ENCODE measurements at places on chromosomes 11 and 22.

- DNase-seq = no peak
Observed at GRCh38 chr11:118609380-118610224, 2.2 kb downstream of the PHLDB1 start.

DNA sequence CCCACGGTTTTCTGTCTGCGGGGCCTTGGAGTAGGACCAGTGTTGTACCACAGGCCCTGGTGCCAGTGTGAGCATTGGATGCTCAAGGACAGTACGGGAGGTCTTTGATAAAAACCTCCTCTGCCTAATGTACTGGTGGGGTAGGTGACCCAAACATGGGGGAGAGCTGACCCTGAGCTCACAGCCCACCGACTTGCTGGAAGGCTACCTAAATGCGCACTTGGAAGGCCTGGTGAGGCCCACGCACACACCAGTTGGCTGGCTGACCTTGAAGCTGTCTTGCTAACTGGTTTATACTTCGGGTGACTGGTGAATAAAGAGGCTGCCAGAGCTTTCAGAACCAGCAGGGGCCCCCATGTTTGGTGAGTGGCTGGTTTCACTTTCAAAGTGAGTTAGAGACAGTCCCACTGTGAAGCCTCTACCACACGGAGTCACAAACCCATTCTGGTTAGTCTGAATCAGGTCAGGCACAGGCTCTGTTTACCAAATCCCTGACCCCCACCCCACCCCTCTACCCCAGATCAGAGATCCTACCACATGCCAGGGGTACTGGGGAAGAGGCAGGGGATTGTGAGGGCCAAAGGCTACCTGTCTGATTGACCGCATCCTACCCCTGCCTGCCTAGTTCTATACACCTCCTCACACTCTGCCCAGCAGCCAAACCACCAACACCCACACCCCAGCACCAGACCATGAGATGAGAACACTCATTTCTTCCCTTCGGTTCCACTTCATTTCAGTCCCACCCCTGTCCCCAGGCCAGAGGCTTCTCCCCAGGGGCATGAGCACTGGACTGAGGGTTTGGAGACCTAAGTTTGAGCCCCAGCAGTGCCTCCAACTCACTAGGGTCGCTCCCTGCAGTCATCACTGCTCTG, 12.7 kb upstream of the IL2RB start:
- DNase-seq = peak; percentile 26

DNA sequence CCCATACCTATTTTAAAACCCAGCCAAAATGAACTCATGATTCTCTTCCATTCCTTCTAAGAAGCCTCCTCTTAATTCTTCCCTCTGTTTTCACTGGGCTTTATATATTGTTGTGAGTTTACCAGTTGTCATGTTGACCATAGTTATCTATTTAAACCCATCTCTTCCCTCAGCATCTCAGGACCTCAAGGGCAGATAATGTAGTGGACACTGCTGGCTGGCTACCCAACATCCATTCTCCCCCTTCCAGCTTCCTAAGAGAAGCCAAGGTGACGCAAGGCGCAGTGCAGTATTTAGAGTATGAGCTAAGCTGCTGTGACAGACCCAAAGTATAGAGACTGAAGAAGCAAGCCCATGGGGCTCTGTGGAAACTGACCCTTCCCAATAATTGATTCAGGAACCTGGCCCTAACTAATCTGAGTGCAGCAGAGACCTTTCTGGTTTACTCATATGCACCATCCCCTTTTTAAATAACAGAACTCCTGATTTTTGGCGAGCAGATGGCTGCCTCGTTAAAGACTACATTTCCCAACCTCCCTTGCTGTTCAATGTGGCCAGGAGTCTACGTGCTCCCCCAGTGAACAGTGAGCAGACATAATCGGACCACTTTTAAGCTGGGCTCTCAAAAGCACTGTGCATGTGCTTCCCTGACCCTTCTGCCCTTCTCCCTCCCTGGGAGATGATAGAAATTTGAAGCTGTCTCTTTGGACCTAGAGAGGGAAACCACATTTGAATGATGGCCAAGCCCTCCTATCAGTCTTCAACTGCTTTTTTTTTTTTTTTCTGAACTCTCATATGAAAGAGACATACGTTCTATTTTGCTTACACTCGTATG, 28.1 kb upstream of the CREB3L1 start:
- no peak for DNase-seq

DNA sequence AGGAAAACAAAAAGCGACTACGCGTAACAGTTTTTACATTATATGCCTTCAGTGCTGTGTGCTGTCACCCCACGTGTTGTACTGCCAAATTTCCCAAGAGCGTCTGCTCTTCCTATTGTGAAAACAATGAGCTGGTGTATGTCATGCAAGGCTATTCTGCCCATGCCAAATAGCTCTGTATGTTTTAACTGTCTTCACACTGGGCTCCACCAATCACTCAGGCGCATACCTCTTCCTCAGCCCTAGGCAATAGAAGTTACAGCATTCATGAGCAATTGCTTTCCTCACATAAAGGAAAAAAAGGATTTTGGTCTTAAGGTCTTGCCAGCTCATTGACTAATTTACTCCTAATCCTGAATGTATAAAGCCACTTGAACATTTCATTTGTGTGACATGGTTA, 606.8 kb downstream of the NTM start:
- no peak for DNase-seq

DNA sequence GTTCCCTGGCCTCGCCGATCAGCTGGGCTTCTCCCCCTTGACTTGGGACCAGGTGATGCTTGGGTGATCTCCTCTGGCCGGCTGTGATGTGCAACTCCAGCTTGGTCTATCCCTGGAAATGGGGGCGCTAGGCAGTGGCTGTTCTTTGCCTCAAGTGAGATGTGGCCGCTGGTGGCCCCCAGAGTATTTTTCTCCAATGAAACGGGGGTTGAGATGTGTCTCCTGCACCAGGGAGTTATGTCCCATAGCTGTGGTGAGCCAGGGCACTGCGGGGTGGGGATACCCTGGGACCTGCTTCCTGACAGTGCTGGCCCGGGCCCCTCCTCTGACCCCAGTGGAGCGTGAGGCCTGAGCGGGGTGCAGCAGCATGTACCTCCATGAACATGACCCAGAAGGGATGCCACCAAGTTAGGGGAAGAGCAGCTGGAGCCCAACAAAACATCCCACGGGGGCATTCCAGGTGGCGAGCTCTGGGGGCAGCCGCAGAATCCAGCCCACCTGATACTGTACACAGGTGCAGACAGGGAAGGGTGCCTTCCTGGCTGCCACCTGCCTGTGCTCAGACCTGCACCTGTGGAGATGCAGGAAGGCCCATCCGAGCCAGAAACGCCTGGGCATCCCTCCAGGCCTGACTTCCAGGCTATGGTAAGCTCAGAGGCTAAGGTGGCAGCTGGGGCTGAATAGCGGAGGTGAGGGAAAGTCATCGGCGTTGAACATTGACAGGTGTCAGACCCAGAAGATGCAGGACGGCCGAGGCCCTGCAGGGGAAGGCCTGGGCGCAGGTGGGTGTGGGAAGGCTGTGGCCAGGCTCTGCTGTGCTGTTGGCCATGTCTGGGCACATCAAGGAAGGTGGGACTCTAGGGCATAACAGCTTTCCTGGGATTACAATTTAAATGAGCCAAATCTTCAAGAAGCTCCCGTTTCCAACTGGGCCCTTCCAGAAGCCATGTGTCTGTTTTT, 97.3 kb downstream of the CTTN start:
- DNase-seq = no peak

GRCh38 chr11:2759228-2760195, 59.7 kb upstream of the KCNQ1OT1 start:
- no peak for DNase-seq

- DNase-seq = no peak
Observed at GRCh38 chr11:64568584-64569140, 22.4 kb upstream of the SLC22A12 start.

DNA sequence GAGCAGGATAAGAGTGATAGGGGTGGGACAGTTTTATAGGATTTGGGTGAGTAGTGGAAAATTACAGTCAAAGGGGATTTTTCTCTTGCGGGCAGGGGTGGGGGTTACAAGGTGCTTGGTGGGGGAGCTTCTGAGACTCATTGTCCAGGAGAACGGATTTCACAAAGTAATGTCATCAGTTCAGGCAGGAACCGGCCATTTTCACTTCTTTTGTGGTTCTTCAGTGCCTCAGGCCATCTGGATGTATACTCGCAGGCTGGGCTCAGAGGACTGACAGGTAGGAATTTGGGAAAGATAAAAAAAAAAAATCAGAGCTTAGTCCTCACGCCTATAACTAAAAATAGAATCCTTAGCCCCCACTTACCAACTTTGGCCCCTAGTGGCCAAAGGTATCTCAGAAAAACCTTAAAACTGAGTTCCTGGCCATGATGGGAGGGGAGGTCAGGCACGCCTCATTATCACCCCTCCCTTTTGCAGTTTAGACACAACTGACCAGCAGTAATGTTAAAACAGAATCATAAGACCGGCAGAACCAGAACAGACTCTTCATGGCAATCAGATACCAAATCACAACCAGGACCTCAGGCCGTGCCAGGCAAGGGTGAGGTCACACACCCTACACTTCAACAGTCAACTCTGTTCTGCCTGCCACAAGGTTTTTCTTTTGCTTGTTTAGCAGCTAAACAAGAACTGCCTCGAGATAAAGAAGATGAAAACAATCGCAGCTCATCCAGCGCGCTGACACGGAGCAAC, 8.9 kb upstream of the APOBEC3G start:
- DNase-seq = no peak

All from stimulated activated CD4-positive, alpha-beta T cell treated with anti-CD3 and anti-CD28 coated beads, TNF-alpha, amount 100 ng/mL, for 1 hour (primary cell).